ENCODE measurements at places on chromosomes 2 and 18.

DNA sequence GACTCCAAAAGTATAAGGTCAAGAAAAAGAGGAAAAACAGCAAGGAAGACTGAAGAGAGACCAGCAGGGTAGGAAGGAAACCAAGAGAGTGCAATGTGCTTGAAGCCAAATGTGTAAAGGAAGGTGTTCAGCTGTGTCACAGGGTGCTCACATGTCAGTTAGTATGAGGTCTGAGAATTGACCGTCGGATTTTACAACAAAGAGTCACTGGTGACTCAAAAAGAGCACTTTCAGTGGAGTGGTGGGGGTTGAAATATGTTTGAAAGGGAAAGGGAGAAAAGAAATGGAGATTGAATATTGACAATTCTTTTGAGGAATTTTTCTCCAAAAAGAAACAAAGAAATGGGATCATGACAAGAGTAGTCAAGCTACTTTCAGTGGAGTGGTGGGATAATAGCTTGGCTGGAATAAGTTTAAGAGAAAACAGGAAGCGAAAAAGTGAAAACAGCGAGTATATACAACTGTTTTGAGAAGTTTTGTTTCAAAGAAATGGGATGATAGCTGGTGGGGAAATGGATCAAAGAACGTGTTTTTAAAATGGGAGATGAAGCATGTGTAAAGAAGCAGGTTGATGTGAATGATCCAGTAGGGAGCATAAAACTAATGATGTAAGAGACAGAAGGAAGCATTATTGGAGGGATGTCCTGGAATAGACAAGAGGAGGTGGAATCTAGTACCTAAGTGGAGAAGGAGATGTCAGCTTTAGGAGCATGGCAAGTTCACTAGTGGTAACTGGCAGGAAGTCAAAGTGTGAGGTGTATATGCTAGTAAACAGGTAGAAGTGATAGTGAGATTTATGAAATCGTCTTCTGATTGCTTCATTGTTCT, 3.6 kb upstream of the TSPYL6 start:
- DNase-seq, result no peak

- DNase-seq, result no peak
Observed at GRCh38 chr2:53584986-53585385, 182.6 kb upstream of the CHAC2 start.

GRCh38 chr2:27264753-27265535, 2.1 kb upstream of the SLC30A3 start:
- DNase-seq, result no peak

GRCh38 chr18:63155910-63156773, 163.4 kb downstream of the BCL2 start:
- no peak for DNase-seq

- DNase-seq, result no peak
Observed at GRCh38 chr2:23589739-23590138, 204.8 kb downstream of the KLHL29 start.

GRCh38 chr2:111042772-111043771, 77.6 kb upstream of the BCL2L11 start:
- no peak for DNase-seq

GRCh38 chr2:70094978-70095719, 7.9 kb downstream of the PCBP1 start:
- no peak for DNase-seq
